ENCODE measurements at places on chromosomes 4 and X.

GRCh38 chr4:136863756-136864155 is 668.5 kb downstream of the PCDH18 start:
- no peak for DNase-seq

GRCh38 chr4:2634014-2634413 is 97.6 kb downstream of the FAM193A start:
- no peak for DNase-seq

DNA sequence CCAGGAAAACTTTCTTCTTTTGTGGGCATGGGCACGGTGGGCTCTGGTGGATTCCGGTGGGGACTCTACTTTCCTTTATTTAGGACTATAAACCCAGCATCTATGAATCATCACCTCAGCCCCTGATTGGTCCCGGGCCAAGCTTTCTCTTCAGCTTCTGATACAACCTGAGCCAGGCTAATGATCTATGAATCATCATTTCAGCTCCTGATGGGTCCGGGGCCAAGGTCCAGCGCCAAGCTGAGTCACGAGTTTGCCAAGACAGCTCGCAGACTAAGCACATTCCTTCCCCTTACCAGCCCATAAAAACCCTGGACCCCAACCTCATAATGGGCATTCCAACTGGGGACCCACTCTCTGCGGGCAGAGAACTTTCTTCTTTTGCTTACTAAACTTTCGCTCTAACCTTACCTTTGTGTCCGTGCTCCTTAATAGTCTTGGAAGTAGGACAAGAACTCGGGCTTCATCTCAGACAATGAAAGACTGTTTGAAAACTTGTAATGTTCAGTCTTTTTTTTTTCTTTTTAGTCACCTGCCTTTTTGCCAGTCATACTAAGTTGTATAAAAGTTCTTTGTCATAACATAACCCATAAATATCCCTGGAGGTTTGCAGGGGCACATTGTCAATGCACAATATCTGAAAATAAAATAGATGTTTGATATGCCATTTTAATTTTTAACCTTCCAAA is 904.9 kb upstream of the EPHA5 start:
- DNase-seq = no peak

DNA sequence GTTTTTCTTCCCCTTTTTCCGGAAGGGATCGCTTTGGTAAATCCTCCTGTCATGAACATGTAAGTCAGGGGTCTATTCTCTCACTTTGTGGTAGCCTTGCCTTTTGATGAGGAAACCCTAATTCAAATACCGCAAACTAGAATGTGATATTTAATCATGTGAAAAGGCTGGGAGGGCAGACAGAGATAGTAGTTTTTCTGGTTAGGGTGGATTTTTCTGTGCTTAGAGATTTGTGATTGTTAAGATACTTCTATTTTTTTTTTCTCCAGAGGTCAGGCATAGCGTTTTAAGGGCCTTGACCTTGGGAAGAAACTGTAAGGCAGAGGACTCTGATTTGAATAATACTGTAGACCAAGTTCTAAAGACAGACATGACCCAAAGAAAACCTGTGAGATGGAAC is 41.8 kb upstream of the PACRGL start:
- DNase-seq = no peak

- DNase-seq = no peak
These were observed 458.1 kb upstream of the INTU start for GRCh38 chr4:127174616-127175015.

GRCh38 chrX:15143050-15143824 is 126.6 kb downstream of the ASB9 start:
- peak; percentile 56 for DNase-seq

- no peak for DNase-seq
These were observed 17.2 kb downstream of the FAM13A start for GRCh38 chr4:89039730-89040338.

GRCh38 chr4:41384992-41385391 is 128.3 kb downstream of the UCHL1 start:
- DNase-seq = no peak

GRCh38 chrX:70044541-70045245 is 5.0 kb downstream of the AWAT2 start:
- DNase-seq = no peak

DNA sequence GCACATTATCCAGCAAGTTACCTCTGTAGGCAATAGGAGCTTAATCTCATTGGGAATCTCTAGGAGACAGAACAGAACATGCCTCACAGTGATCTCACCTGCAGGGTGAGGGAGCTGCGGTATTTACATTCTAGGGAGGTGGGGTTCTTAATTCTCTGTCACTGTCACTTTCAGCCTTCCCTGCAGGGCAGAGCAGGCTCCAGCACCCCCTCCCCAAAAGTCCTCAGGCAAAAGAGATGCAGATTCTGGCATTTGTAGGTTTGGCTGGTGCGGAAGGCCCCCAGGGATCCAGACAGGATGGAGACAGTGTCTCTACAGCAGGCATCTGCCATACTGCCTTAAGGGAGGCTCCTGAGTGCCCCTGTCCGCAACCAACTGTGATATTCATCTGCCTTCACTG is 166.4 kb upstream of the ATP6AP2 start:
- DNase-seq = no peak

- no peak for DNase-seq
These were observed 37.2 kb upstream of the CD38 start for GRCh38 chr4:15740764-15741404.

GRCh38 chr4:140448830-140449229 is 21.4 kb upstream of the CLGN start:
- DNase-seq = no peak

DNA sequence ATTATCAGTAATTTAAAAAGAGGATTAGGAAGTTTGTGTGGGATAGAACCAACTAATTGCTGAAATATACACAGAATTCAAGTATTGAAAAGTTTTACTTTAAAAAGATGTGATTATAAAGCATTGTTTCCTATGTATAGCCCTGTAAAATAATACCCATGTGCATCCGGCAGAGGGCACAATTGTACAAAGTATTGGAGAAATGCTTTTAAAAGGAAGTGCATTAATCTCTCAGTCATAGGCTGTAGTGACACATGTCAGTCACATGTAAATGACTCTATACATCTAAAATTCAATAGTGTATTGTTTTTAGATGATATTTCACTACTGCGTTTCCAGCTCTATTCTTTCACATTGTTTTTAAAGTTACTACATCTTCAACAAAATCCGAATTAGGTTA is 9.7 kb upstream of the GEMIN8 start:
- DNase-seq = peak; percentile 56

DNA sequence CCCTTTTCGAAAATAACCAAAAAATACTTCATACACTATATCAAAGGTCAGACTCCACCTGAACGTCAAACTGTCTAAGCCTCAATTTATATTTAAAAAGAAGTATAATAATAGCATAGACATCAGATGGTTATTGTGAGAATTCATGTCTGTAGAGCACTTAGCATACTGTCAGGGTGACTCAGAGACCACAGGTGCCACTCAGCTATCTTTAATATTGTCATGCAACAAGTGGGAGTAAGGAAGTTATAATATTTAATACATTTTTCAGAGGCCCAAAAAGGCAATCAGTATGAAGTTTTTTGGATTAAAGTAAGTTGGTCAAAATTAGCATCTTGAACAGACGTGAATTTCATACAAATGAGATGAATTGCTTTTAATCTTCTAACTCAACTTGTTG is 93.3 kb downstream of the PHOX2B start:
- DNase-seq = no peak

GRCh38 chr4:1460967-1461868 is 55.0 kb upstream of the NKX1-1 start:
- no peak for DNase-seq

DNA sequence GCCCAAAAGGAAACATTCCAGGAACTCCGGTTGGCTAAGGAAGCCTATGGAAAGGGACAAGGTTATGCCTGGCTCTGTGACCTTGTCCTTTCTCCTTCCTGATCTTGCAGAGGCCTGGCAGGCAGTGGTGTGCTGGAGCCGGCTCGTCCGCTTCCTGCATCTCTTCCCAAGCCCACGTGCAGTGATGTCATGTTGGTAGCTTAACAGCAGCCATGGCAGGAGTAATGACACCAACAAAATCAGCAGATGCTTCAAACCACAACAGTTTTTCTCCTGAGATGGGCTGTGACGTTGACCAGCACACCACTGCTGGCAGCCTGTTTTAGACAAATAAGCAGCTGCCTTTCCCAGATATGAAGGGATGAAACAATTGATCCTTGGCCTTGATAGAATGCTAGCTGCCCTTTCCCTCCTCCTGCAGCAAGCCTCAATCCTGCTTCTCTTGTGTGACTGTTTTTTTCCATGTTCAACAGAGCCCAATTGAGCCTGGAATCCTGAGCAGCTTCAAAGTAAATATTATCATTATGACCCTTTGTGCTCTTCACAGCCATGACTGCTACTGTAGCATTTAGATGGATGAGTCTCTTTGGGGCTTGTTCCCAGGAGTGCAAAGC is 23.4 kb downstream of the SEPTIN6 start:
- no peak for DNase-seq

DNA sequence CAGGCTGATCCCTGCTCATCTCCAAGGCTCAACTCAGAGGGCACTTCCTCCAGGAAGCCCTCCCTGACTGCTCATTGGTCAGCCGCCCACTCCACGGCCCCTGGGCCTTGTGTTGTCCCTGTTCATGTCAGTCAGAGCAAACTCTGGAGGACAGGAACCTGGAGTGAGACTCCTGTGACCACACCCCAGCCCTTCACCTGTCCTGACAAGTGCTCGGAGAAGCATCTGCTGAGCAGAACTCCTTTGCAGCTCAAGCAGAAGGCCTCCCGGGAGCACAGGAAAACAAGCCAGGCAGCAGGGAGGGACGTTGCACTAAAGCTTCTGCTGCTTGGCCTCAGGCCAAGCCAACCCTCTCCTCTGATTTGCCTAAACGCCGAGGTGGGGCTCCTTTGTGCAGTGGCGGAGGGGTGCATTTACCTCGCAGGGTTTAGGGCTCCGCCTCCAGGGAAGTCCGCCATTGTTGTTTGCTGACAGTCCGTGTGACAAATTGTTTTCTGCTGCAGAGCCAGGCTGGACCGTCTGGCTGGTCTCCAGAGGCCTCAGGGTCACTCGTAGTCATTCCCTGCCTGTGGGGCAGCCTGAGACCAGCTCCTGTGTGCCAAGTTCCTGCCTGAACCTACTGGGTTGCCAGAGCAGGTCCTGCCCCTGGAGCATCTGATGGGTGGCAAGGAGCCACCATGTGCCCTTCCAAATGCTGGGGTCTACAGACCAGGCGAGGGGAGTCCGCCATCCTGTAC is 61.8 kb downstream of the C4orf50 start:
- no peak for DNase-seq

- DNase-seq = no peak
These were observed 634 bp downstream of the APOO start for GRCh38 chrX:23907111-23907497.

Measured in stimulated activated naive CD8-positive, alpha-beta T cell treated with anti-CD3 and anti-CD28 coated beads, Interleukin-15, Interleukin-2, amounts not matched to agents 100 U/mL and 50 U/mL, for 24 hours (primary cell).